ENCODE measurements at places on chromosomes 16 and 17. TPM values are rescaled to one million over a fixed set of nuclear protein-coding genes. Genes with fewer than 3 reads are reported as not detected.

DNA sequence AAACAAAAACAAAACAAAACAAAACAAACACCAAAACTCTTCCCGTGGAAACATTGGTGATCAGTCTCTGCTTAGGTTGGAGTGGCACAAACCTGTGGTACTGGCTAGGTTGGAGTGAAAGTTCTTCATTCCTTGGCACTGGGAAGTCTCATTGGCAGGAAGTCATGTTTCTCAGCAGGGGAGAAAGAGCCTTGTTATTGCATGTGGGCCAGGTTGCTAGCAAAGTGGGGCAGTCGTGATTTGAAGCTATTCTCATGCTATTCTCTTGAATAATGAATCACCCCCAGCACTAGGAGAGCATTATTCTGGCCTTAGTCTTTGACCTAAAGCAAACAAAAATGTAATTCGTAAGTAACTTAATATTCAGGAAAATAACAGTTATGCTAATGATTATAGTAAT, 24.3 kb upstream of the B4GALNT2 start:
- peak; percentile 49 for DNase-seq

- no peak for DNase-seq
Measured at GRCh38 chr16:15856901-15857698, at the start of gene MYH11. TSS of gene MYH11 (minus strand) at chr16:15857028. CDS start at chr16:15838252, 18,776 bp downstream.

DNA sequence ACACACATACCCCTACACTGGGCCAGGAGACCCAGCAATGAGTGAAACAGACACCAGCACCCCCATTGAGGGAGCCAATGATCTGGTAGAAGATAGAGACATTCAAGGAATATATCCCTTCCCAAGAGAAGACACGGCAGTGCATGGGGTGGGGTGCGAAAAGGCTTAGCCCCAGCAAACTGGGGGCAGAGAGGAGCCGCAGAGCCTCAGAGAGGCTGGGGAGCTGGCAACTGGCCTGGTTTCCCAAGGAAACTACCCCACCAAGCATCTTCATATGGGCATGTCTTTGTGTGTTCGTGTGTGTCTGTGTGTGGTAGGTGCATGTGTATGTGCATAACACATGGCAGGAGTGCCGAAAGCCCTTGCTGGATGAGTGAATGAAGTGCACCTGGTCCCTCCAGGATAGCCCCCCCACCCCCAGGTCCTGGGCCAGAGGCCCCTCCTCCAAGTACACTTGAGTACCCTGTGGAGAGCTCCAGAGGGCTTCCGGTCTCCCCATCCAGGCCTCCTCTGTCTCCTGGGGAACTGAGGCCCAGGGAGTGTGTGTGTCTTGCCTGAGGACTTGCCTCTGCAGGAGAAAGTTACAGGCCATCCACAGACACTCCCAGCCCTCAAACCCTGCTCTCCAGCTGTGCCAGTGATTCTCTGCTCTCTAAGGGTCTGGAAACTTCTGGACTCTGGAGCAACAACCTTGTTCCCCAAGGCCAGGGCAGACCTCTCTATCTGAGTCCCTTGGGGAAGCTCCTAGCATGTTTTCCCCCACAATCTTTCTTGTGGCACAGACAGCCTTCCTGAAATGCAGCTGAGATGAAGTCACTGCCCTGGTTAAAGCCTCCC, 15.9 kb downstream of the TBX2 start:
- no peak for DNase-seq

C1QTNF8 gene
- 2.9 TPM for total RNA-seq

IGFALS gene
- total RNA-seq = not detected
